Activated CD4-positive, alpha-beta T cell treated with anti-CD3 and anti-CD28 coated beads, Interleukin-2, amount 50 U/mL, for 48 hours (primary cell): ENCODE measurements at places on chromosomes 16 and 17.

DNA sequence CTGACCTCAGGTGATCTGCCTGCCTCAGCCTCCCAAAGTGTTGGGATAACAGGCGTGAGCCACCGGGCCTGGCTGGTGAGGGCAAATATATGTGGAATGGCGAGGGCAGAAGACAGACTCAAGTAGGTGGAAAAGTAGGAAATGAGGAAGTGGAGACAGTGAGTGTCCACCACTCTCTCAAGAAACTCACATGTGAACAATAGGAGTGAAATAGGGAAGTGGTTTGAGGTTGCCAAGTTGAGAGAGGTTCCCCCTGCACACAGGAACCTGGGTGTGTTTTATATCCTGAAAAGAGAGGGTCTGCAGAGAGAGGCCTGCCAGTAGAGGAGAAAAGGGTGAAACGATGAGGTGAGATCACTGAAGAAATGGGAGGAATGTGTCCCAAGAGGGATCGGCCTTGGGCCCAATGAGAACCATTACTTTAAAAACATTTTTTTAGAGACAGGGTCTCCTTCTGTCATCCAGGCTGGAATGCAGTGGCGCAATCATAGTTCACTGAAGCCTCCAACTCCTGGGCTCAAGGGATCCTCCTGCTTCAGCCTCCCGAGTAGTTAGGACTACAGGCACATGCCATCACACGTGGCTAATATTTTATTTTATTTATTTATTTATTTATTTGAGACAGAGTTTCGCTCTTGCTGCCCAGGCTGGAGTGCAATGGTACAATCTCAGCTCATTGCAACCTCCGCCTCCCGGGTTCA lies 17.1 kb upstream of the CORO1A start:
- no peak for DNase-seq

- DNase-seq: peak; percentile 66
Measured at GRCh38 chr17:33520426-33521330, 227.6 kb upstream of the ASIC2 start.

- DNase-seq: no peak
Measured at GRCh38 chr17:17999364-18000029, 26.8 kb downstream of the DRC3 start.

DNA sequence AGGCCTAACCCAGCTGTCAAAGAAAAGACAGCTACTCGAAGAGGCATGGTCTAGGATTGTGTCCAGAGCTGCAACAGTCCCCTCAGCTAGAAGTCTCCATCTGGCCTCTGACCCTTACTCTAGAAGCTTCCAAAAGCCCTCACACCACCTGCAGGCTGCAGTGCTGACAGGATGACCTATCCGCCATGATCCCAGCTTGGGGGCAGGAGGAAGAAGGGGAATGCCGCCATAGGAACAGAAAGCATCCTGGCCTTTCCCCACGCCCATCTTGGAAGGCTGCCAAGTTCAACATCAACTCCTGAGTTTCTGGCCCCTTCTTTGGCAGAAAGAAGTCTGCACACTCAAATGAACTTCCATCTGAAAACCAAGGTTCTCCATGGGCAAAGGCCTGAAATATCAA lies 3.1 kb upstream of the KRT36 start:
- no peak for DNase-seq

GRCh38 chr16:54375071-54375470 lies 88.5 kb upstream of the IRX3 start:
- no peak for DNase-seq

DNA sequence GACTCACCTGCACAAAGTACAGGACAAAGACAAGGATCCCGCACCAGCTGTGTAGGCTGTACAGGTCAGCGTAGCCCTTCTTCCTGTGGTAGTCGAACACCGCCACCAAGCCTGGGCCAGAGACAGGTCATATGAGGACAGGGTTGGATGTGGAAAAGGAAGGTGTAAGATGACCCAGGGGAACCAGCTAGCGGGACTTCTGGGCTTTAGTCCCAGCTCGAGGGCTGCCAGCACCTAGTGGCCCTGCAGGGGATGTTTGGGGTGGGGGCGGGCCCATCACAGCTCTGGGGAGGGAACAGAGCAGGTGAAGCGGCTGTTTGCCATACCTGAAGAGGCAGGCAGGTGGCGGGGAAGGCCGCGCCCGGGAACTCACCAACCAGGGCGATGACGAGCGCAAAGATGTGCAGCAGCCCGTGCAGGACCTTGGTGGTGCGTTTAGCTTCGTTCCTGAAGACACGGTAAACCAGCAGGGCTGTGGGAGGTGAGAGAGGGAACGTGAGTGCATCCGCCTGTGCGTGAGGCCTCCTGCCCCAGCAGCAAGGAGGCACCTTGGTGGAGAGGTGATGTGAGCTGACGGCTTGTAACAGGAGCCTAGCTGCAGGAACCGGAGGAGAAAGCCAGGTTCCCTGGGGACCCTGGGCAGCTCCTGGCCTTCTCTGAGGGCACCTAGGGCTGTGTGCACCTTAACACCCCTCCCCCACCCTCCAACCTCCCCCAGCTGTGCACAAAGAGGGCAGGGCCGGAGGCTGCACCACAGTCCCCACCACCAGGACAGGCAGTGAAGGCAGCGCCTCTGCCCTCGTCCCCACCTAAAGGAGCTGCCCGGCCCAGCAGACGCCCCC lies 10.2 kb downstream of the CYB561 start:
- DNase-seq: no peak

- DNase-seq: no peak
Measured at GRCh38 chr16:53068423-53068833, 13.6 kb downstream of the CHD9 start.

DNA sequence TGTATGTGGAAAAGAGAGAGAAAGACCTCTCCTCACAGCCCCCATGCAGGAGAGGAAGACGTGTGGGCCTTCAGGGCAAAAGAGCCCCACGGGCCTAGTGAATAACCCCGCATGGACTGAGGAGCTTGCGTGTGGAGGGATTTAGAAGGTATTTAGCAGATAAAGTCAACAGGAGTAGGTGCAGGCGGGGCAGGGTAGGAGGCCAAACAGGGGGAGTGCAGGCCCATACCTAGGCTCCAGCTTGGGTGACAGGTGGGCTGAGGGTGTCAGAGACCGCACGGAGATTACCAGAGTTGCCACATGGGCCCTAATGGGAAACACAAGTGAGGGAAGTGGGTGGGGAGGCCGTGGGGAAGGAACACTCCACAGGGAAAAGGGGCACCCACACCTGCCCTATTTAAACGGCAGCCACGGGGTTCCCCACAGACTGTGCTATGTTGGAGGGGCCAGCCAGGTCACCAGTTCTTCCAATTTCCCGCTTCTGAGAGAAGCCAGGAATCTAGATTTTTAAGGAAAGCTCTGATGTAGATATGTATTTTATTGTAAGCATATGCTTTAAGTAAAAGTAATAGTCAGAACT lies 8.2 kb upstream of the CNGB1 start:
- DNase-seq: no peak
